ENCODE measurements at places on chromosomes 3 and 15.

DNA sequence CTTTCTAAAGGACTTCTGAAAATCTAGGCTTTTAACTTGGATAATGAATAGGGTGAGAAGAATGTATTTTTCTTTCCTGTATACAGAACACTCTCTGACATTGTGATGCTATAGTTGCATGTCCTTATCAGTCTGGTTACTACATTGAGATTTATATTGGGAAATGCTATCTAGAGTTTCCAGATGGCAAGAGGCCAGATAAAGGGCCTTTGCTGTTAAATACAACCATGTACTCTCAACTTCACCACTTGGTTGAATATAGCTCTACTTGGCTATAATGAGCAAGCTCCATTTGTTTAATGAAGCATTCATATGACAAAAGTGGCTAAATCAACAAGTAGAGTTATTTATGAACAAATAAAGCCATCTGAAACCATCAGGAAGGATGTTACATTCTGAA, 91.0 kb downstream of the IGSF11 start:
- peak; percentile 73 for DNase-seq

- DNase-seq = no peak
Measured at GRCh38 chr15:69723404-69724096, 270.9 kb downstream of the RPLP1 start.

- DNase-seq = no peak
Measured at GRCh38 chr3:31616711-31617110, 84.0 kb downstream of the STT3B start.

GRCh38 chr3:66348704-66349103, 127.9 kb downstream of the SLC25A26 start:
- no peak for DNase-seq

DNA sequence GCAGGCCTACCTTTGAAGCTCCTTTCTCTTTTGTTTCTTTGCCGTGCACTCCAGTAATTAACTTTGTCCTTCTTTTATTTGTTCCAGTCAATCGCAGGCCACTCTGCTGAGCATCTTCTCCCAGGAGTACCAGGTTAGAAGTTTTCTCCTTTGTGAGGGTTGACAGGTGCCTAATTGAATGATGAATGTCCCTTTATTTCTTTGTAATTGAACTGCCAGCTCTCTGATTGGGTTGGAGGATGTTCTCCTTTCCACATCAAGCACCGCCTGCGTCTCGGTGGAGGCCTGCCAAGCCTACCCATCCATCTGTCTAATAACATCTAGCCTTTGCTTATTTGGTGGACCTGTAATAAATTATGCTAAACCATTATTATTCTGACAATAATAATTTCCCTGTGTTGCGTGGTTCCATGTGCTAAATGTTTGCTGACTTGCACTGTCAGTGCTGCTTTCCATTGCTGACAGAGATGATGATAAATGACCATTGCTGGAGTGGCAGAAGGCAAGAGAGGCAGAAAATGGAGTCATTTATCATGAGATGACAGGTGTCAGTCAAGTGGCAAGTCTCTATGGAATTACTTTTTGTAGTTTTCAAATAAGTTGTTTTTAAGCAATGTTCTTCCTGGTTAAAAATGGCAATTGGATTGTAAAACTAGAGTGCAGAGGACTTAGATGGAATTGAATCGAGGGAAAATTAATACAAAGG, 64.9 kb downstream of the CDIN1 start:
- DNase-seq = no peak

GRCh38 chr3:184592371-184593219, 31.0 kb downstream of the EPHB3 start:
- no peak for DNase-seq
